ENCODE measurements at places on chromosomes 4 and X.

- DNase-seq = no peak
These were observed 165.3 kb upstream of the BCOR start for GRCh38 chrX:40263014-40263560.

- DNase-seq = no peak
These were observed 16.4 kb downstream of the COX18 start for GRCh38 chr4:73053076-73053475.

DNA sequence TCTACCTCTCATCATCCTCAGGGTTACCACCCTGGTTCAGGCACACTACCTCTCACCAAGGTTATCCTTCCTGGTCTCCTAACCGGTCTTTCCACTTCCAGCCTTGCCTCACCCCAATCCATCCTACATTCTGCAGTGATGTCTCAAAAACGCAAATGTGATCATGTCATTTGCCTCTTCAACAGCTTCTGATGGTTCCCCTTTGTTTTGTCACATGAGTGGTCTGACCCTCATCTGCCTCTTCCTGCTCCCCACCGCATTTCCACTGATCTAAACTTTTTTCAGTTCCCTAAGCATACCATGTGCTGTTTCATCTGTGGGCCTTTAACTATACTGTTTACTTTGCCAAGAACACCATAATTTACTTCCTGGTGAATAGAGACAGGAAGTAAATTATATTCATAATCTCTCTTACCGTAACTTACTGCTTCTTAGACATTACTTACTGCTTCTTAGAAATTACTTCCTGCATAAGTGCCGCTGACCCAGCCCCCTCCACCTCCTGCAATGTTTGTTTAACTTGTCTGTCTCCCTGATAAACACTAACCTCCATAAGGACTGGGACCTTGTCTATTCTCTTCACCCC lies 27.1 kb upstream of the NSUN7 start:
- peak; percentile 33 for DNase-seq

- no peak for DNase-seq
These were observed 4.1 kb downstream of the ZNF827 start for GRCh38 chr4:145934434-145935047.

- no peak for DNase-seq
These were observed 130.9 kb downstream of the RNF150 start for GRCh38 chr4:141002323-141002805.

GRCh38 chr4:18945464-18945863 lies 923.9 kb upstream of the LCORL start:
- no peak for DNase-seq

- DNase-seq = peak; percentile 15
These were observed 102.3 kb downstream of the ADRA2C start for GRCh38 chr4:3868211-3869173.

DNA sequence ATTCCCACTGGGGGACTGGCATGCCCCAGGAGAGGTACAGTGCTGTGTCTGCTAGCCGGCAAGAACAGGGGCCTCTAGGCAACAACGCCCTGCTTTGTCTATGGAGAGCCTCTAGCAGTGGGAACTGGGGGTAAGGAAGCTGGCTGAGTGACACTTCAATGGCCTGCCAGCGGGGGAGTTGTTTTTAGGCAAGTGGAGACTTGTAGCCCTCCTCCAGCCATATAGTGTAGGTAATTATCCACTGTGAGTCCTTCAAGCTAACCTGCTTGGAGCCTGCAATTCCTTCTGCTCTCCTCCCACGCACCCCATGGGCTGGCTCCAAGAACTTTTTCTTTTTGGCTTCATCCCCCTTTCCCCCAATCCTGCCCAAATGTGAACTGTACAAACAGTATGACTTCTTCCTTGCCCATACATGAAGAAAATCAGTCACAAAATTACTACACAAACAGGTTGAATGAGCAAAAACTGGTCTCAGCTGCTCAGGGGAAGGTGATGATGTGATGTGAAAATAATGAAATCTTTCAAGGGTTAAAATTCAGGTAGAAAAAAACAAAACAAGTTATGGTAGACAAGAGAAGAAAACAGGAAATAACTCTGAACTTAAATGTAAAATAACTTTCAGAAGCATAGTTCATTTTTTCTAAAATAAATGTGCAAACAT lies 33.1 kb downstream of the LEF1 start:
- DNase-seq = peak; percentile 46

GRCh38 chr4:186644311-186644638 lies 79.4 kb downstream of the FAT1 start:
- DNase-seq = no peak

- DNase-seq = no peak
These were observed 112.9 kb upstream of the PJA1 start for GRCh38 chrX:69278031-69278687.

GRCh38 chrX:124717537-124717936 lies 371.2 kb downstream of the SH2D1A start:
- peak; percentile 11 for DNase-seq

DNA sequence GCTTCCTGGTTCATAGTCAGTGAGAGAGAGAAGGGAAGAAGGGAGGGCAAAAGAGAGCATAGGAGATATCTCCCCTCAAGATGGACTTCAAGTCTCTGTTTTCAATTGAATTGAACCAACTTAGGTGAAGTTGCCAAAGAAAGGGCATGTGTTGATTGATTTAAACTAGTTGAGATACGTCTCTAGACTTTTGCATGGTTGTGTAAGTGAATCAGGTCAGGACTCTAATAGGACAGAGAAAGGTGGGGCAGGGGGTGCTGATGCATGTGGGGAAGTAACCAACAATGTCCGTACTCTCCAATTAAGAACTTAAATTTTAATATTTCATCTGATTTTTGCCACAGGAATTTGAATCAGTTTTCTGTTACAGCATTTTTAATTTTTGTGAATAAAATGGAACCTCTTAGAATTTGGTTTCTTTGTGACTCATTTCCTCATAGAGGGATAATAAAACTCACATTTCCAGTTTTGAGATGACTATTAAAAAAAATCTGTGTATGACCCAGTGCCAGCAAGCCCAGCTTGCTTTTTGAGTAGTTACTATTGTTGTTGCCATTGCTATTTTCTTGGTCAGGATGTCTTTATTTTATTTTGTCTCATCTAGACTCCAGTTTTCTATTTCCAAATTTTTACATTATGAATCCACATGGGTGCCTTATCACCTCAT lies 37.3 kb downstream of the SLIT2 start:
- no peak for DNase-seq

- DNase-seq = peak; percentile 4
These were observed 1.8 kb downstream of the TLL1 start for GRCh38 chr4:165874791-165875371.

- no peak for DNase-seq
These were observed 407.3 kb downstream of the IDS start for GRCh38 chrX:149097786-149098185.

GRCh38 chr4:104591510-104591911 lies 96.8 kb upstream of the CXXC4 start:
- no peak for DNase-seq

DNA sequence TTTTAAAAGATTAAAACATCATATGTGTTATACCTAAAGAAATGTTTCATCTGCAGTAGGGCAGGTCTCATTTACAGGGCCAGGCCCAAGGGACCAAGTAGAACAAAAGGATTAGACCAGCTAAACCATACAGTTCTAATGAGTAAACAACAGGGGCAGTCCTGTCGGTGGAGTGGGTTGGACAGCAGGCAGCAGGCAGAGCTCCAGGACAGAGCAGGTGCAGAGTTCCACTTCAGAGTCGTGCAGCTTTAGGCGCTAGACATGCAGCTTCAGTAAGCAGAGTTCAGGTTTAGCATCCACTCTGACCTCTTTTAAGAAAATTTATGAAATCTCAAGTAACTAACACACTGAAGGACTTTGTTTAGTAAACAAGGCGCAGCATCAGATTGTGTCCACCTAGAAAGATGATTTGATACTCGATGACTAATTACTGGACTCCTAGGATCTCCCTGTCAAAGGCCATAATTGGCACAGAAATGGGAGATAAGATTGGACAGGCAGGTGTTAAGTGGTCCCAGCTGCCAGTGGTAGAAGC lies 487.7 kb upstream of the INTU start:
- DNase-seq = no peak

- DNase-seq = no peak
These were observed 57.0 kb downstream of the PCYT1B start for GRCh38 chrX:24590111-24590510.

GRCh38 chrX:19750783-19751467 lies 136.5 kb downstream of the SH3KBP1 start:
- DNase-seq = peak; percentile 19

DNA sequence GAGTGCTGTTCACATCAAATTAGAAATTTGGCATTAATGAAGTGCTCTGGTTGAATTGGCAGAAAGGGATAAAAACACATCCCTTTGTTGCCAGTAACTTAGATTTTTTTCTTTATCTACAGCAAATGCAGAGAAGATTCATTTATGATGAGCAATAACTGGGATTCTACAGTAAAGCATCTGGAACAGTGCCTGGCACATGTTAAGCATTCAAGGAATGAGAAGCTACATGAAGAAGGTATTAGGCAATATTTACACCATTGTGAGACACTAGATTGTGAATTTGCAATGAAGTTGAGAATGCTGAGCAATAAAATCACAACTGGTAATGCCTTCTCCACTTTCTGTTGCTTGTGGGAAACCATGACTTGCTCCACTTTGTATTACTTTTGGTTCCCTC lies 33.5 kb downstream of the PCDH19 start:
- DNase-seq = no peak

- DNase-seq = no peak
These were observed 9.2 kb downstream of the PDE6B start for GRCh38 chr4:634599-634985.

DNA sequence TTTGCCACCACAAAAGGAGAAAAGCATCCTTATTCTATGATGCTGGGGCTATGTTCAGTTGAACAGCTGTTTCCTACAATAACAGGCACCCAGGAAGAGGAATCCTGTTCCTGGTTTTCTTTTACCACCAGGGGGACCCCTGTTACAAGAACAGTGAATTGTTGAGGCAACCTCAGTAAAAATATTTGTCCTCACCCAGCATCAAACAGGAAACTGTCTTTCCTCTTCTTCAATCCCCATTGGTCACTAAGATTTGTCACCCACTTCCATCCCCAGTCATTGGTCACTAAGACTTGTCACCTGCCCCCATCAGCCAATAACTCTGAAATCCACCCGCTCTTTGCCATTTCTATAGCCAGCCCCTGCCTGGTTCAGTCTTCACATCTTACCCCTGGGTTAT lies 143.5 kb upstream of the GALNT7 start:
- DNase-seq = peak; percentile 40

DNA sequence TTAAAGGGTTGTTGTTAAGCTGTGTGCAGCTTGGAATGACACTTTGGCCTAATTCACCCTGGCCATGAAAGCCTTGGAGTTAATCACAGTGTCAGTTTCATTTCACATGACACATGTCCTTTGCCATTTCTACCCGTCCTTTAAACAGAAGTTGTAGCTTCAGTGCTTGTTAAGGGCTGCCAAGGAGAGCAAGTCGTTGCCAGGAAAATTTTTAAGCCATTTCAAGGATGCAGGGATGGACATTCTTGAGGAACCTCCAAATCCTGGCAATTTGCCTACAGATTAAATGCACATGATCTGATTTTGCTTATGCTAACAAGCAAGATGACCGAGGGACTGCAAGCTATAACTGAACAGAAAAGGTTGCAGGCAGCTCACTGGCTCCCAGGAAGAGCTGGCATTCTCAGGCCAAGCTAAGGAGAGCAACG lies 40.5 kb downstream of the SETD7 start:
- no peak for DNase-seq

DNA sequence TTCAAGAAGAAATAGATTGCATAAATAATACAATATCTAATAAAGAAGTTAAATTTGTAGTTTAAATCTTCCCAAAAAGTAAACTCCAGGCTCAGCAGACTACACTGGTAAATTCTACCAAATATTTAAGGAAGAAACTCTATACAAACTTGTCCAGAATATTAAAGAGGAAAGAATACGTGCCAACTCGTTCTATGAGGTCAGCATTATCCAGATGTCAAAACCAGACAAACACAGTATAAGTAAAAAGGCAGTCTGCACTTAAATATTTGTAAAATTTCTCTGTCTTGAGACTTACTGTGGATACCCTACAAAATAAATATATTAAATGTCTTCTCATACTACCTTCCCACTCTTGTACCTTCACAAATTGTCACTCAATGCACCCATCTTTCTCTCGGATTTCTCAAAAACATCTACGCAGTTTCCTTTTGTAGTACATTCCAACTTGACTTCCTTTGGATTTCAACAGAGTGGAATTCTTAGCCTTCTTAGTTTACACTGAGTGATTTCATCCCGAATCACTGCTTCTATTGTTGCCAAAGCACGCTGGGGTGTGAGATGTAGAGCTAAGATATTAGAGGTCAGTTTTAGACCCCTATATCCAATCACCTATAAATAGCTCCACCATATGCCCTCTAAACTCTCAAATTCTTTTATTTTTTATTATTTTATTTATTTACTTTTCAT lies 71.6 kb upstream of the MAB21L2 start:
- DNase-seq = no peak

DNA sequence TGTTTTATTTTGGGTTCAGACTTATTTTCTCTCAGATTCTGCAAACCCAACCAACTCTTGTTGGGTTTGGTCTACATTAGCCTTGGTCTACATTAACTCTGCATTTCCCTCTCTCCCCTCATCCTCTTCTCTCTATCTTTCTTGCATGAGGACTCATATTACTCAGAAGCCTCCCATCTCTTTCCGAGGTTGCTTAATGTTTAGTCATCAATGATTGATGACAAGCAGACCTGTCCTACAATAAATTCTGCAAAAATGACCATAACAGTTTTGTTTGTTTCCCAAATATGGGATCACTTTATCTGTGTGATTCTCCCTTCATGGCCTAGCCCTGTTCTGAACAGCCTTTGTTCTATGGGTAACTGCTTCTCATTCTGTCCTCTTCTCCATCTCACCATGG lies 75.2 kb downstream of the GABRB1 start:
- DNase-seq = no peak

DNA sequence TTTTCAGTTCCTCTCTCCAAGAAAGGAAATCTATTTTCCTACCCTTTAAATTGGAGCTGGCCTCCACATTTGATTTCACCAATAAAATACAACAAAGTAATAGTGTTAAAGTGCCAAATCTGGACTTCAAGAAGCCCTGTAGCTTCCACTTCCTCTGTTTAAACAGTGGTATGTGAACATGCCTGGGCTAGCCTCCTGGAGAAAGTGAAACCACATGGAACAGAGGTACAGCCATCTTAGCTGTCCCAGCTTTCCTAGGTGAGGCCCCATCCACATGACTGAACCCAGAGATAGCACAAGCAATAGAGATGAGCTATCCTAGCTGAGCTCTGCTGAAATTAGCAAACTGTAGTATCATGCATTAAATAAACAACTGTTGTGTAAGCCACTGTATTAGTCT lies 131.8 kb upstream of the VCX start:
- DNase-seq = no peak

DNA sequence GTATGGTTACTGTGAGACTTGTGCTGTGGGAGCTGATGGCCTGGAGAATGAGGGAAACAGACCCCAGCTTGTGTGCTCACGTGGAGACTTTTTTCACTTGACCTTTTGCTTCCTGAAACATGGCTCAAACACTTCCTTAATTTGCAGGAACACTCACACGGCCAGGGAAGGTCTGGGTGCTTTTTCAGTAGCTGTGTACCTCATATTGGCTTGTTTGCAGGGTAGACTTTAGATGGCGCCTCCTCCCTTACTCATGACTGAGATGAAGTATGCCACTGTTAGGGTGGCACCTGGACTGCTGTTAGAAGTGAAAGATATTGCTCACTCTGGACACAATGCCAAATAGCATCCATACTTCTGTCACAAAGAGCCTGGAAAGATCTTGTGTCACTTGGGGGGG lies 75.7 kb upstream of the WDR1 start:
- DNase-seq = no peak

GRCh38 chr4:114870987-114871386 lies 242.4 kb downstream of the NDST4 start:
- no peak for DNase-seq

GRCh38 chr4:86536151-86536550 lies 58.0 kb upstream of the PTPN13 start:
- DNase-seq = no peak

All from activated CD8-positive, alpha-beta T cell treated with anti-CD3 and anti-CD28 coated beads for 36 hours (primary cell).